ENCODE measurements at places on chromosomes 6 and 20.

DNA sequence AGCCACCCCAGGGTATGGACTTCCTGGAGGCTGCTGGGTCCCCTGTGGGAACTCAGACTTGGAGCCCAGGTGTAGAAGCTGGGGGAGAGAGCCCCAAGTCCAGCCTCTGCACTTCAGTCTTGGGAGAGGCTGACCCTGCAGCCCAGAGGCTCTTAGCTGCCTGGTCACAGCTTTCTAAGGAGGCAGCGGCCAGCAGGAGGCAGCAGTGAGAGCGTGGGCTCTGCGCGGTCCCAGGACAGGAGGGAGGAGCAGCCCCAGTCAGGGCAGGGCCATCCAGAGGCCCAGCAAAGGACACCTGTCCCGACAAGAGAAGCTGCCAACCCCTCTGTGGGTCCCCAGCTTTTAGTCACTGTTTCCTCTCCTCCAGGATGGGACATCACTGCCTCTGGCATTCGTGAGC lies 9.4 kb downstream of the TREML2 start:
- DNase-seq: peak; percentile 33

DNA sequence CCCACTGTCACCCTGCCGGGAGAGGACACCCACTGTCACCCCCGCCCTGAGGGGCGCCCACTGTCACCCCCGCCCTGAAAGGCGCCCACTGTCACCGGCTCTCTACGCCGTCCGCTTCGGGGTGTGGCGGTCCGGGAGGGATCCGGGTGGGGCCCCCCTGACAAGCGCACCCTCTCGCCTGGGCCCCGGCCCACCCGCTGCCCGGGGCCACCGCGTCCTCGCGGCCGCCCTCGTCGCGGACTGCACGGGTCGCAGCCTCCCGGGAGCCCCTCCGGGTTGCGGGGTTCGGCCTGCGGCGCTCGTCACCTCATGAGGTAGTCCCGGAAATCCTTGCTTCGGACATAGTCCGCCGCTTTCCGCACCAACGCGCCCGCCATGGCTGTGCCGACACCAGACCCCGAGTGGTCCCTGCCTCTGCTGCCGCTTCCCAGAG lies 224 bp downstream of the MPC1 start:
- DNase-seq: no peak

GRCh38 chr20:5065166-5065878 lies 54.4 kb downstream of the PCNA start:
- DNase-seq: no peak

GRCh38 chr6:708237-708598 lies 15.3 kb upstream of the EXOC2 start:
- no peak for DNase-seq

- no peak for DNase-seq
Measured at GRCh38 chr6:80280262-80281010, 174.0 kb downstream of the BCKDHB start.

DNA sequence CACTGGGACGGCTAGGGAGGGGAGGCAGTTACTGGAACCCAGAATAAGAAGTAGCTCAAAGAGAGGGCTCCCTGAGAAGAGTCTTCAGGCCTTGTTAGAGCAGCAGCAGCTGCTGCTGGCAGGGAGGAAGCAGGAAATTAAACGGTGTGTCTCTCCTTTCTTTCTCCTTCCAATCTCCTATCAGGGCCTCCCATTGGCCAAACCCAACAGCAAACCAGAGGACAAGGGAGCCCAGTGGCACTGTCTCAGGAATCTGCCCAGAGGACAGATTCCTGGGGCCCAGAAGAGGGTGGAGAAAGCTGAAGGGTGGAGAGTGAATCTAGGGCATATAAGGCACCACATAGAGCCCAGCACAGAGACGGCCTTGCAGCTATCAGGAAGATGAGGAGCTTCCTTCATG lies 10.2 kb downstream of the BTN3A1 start:
- DNase-seq: no peak

GRCh38 chr6:56984361-56984760 lies 29.5 kb downstream of the BEND6 start:
- DNase-seq: no peak

DNA sequence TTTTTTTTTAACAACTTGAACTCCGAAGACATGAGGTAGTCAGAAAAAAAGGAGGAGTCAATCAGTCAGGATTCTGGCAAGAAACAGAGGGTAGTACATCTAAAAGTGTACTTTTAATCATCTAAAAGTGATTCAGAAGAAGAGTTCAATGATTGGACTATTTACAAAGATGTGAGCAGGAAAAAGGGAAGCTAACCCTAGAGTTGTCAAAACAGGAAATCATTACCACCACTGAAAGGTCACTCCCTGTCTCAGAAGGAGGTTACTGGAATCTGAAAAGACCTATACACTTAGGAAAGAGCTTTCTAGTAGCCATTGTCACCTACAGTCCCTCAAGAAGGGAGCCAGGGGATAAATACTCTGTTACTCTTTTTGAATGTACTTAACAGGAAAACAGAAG lies 16.7 kb upstream of the LMBRD1 start:
- no peak for DNase-seq

GRCh38 chr6:20909621-20910020 lies 375.4 kb downstream of the CDKAL1 start:
- DNase-seq: no peak

GRCh38 chr6:111417181-111417585 lies 65.8 kb downstream of the REV3L start:
- DNase-seq: no peak

DNA sequence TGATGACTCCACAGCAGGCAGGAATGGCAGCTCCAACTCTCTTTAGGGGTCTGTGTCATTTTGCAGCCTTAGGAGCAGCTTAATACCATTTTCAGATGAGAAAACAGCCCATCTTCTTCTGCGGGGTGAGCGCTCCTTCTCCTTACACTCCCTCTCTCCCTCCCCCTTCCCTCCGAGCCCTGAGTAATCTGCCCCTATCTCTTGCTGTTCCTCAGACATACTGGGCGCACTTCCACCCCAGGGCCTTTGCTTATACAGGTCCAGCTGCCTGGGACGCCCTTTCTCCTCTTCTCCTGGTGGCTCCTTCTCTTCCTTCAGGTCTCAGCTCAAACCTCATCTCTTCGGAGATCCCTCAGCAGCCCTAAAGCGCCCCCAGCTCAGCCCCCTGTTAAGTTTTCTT lies 54.8 kb downstream of the SNAI1 start:
- DNase-seq: no peak

- DNase-seq: no peak
Measured at GRCh38 chr6:125994670-125995488, 8.5 kb downstream of the TRMT11 start.

GRCh38 chr6:160871320-160871719 lies 120.2 kb upstream of the MAP3K4 start:
- no peak for DNase-seq

GRCh38 chr20:63399596-63400375 lies 38.6 kb upstream of the CHRNA4 start:
- DNase-seq: no peak

DNA sequence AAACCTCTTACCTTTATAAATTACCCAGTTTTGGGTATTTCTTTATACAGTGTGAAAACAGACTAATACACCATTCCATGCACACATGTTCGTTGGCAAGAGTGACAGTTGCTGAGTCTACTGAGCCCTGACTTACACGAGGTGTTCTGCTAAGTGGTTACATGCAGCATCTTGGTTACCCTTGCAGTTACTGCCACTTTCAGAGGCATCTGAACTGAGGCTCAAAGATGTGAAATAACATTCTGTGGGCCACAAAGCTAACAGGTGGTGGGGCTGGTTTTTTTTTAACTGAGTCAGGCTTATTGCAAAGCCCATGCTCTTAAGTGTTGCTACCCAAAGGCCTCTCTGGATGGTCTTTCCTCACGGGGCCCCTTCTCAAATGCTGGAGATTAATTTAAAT lies 54.4 kb upstream of the GTSF1L start:
- DNase-seq: no peak

- no peak for DNase-seq
Measured at GRCh38 chr6:117338567-117338966, 73.2 kb downstream of the VGLL2 start.

DNA sequence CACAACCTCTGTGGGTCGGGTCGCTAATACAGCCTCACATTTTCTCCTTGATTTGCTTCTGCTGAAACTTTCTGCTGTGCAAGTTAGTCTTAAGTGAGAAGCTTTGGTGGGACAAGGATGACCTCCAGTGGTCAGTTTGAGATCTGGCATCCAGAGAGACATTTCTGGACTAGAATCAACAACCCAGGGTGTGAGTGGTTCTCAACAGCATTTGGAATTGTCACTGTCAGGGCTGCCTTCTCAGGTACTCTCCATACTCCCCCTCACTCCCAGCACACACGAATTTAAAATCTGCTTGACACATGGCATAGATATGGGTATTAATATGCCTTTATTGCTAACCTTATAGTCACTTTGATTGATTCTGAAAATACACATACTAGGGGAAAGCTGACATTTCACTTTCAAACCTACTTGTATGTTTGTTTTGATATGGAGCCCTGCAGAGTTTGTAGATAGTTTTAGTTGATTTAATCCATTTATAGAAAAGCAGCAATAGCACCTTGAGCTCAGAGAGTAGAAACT lies 13.2 kb downstream of the OTOR start:
- peak; percentile 22 for DNase-seq

DNA sequence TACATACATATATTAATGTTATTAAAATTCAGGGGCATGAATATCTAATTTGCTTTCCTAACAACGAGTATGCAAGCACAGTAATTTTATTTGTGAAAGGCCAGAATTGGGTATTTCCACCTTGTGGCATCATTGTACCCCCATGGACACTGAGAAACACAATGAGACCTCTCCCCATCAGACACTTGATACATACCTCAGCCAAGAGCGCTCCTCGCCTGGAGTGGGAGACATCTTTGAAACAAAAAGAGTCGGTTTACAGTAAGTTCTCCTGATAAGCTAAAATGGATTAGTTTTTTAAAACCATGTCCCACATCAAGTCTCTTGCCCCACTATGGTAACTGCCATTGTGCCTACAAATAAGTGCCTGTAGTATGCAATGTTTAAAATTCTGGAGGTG lies 2.1 kb downstream of the CNR1 start:
- DNase-seq: no peak

- no peak for DNase-seq
Measured at GRCh38 chr6:37724530-37725220, 27.0 kb upstream of the MDGA1 start.

- DNase-seq: no peak
Measured at GRCh38 chr6:40323881-40324634, 263.1 kb downstream of the LRFN2 start.

DNA sequence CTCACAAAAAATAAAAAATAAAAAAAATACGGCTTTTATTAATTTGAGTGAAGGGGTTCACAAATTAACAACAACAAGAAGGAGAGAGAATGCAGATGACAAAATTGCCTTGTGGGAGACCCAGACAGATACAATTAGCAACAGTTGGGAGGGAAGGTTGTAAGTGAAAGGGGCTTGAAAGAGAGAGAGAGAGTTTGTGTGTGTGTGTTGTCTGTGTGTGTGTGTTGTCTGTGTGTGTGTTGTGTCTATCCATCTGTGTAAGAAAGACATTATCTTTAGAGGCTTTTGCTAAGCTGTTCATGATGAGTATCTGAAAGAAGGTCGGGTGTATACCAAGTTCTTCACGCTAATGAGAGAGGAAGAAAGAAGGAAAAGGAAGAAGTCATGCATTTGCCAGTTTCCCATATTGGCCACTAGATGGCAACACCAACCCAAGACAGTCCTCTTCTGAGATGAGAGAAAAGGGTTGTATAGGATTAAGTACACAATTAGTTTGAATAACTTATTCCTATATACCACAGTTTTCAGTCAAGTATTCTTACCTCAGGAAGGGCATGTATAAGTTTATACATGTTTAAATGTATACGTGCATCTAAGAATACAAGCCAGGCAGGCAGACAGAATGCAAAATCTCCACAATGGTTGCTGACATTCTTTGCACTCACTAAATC lies 63.7 kb upstream of the CD2AP start:
- no peak for DNase-seq

DNA sequence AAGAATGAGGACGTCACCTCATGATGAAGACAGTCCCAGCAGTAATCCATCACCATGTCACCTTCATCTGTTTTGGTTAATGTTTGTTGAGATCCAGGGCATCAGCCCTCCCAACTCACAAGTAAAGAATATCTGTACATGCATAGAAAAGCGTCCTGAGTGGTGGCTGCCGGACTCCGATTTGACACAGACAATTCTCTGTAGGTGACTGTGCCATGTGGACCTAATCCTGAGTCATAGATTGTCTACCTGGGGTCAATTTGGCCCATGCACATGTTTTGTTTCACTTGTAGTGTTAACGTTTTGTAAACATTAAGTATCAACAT lies 168.4 kb upstream of the UST start:
- no peak for DNase-seq

DNA sequence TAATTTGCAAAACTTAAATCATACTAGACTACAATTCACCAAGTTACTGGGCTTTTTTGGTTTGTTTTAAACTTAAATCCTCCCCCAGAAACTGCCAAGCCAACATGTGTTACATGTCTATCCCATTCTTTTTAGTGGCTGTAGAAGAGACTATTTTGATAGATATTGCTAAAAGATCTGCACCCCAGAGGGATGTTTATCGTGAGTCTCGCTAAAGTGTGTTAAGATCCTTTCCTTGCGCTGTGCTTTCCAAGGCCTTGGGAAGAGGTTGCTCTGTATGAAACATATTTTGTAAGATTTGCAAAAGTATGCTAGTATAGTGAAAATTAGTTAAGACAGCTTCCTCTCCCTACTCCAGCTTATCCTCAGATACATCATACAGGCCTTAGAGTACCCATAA lies 63.0 kb downstream of the GPX5 start:
- no peak for DNase-seq

GRCh38 chr6:145704143-145704781 lies 31.1 kb downstream of the EPM2A start:
- DNase-seq: no peak

GRCh38 chr6:86193821-86194220 lies 551.1 kb upstream of the SYNCRIP start:
- no peak for DNase-seq

GRCh38 chr6:169824021-169824420 lies 72.6 kb downstream of the ERMARD start:
- DNase-seq: no peak

- DNase-seq: no peak
Measured at GRCh38 chr20:2210646-2211552, 84.9 kb upstream of the TGM3 start.

- no peak for DNase-seq
Measured at GRCh38 chr20:44692932-44693480, 22.2 kb upstream of the CCN5 start.

- no peak for DNase-seq
Measured at GRCh38 chr20:53087037-53087777, 115.0 kb downstream of the TSHZ2 start.

DNA sequence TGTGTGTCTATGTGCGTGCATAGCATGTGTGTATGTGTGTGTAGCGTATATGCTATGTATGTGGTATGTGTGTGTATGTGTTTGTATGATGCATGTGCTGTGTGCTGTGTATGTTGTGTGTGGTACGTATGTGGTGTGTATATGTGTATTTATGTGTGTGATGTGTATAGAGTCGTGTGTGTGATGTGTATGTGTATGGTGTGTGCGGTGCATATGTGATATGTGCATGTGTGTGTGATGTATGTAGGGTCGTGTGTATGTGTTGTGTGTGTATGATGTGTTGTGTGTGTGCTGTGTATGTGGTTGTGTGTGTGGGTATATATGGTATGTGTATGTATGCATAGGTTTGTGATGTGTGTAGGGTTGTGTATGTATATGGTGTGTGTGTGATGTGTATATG lies 46.6 kb upstream of the TMEM170B start:
- DNase-seq: no peak

All from stimulated activated CD4-positive, alpha-beta T cell treated with anti-CD3 and anti-CD28 coated beads, Interleukin-12 subunit alpha, Interleukin-12 subunit beta, amount 100 ng/mL, for 24 hours (primary cell).